ENCODE measurements at places on chromosomes 16 and 17. TPM values are rescaled to one million over a fixed set of nuclear protein-coding genes. Genes with fewer than 3 reads are reported as not detected.
A peak's percentile ranks its signal among the peaks of the same experiment; 100 is the strongest.

GRCh38 chr16:85372627-85373372 lies 240.3 kb upstream of the GSE1 start:
- no peak for DNase-seq

- peak; percentile 95 for DNase-seq
Measured at GRCh38 chr16:679814-680624, at the start of gene STUB1. Gene STUB1, plus strand, starts transcription at chr16:680410. Its CDS starts 116 bp downstream, at chr16:680526.

GRCh38 chr17:11823862-11824261 lies 173.4 kb downstream of the ZNF18 start:
- DNase-seq = no peak

GRCh38 chr17:76515274-76515949 lies 14.2 kb upstream of the RHBDF2 start:
- DNase-seq = peak; percentile 79

GRCh38 chr16:81513204-81514040 lies 68.8 kb downstream of the CMIP start:
- no peak for DNase-seq

DNA sequence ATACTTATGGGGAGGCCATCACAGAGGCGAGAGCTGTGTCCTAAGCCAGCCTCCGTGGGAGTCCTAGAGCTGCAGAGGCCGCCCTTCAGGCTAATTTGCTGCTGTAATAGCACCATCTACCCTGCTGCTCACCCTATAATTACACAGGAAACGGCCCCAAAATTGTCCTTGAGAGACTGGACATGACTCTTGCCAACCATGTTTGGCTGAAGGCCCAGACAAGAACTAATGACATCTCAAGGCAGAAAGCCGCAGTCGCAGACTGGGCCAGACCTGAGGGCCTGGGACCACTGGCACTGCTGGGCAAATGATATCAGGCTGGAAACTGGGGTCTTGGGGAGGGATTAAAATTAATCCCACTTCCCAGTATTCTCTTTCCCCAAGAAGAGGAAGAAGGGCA lies 24.1 kb downstream of the PSMD7 start:
- no peak for DNase-seq

- DNase-seq = no peak
Measured at GRCh38 chr17:60039114-60039846, 39.4 kb downstream of the HEATR6 start.

The SERPINF2 gene
- total RNA-seq = 3.2 TPM

The NDE1 gene
- 42.9 TPM for total RNA-seq

The RUNDC3A gene
- total RNA-seq = 2.9 TPM

The SLC35G3 gene
- not detected for total RNA-seq

The CA4 gene
- total RNA-seq = 13.6 TPM
